ENCODE measurements at places on chromosomes 7 and 10.

GRCh38 chr10:95308389-95309302 lies 17.8 kb upstream of the PDLIM1 start:
- DNase-seq: peak; percentile 89

DNA sequence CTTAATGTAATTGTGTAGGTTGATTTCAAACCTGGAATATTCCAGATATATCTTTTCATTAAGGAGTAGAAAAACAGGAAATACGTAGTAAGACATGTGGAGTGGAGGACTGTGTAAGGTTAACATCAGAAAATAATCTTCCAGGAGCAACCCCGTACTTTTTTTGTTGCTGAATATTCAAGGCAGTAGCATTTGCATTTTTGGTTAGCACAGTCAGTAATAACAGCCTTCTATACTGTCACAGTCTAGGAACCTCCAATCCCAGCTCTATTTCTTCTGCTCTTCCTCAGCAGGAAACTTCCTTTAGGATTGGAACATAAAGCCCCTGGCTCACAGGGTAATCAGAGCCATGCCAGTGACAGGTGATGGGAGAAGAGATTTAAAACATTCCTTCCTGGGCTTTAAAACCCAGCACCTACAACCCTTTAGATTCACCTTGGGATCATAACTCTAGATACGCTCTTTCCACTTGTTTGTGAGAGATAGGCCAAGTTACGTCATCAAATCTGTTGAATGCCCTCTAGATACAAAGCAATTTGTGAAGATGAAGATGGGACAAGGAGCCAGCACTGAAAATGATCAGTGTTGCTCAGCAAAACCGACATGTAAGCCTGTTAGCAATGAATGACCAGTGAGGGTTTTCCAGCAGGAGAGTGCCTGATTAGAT lies 248.5 kb upstream of the NPY start:
- DNase-seq: no peak

- DNase-seq: peak; percentile 87
Measured at GRCh38 chr10:30359373-30360206, 10.5 kb upstream of the MTPAP start.

GRCh38 chr10:61272781-61273180 lies 180.4 kb downstream of the TMEM26 start:
- DNase-seq: no peak

DNA sequence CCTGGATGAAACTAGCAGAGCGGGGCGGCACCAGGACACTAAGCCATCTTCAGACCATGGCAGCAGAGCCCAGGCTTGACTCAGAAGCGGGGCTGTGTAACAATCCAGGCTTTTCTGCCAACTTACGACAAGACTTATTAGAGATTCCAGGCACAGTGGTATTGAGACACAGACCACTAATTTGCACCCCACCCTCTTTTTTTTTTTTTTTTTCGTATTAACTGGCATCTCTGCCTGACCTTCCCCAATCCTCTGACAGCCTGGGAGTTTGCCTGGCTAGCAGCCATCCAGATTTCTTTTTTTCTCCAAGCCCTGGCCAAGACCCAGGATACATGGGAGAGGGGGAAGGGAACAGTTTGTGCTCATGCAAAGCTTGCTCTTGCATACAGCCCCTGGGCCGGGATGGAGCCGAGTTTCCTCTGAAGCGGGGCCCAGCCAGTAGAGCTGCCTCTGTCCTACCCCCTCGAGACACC lies 182.4 kb downstream of the PLXNA4 start:
- DNase-seq: no peak

All from HT-29 (cell line).